NCI-H187 (cell line): ENCODE measurements at places on chromosomes 3 and 15.

- no peak for DNase-seq
These were observed 44.6 kb downstream of the ZBTB38 start for GRCh38 chr3:141412936-141413354.

DNA sequence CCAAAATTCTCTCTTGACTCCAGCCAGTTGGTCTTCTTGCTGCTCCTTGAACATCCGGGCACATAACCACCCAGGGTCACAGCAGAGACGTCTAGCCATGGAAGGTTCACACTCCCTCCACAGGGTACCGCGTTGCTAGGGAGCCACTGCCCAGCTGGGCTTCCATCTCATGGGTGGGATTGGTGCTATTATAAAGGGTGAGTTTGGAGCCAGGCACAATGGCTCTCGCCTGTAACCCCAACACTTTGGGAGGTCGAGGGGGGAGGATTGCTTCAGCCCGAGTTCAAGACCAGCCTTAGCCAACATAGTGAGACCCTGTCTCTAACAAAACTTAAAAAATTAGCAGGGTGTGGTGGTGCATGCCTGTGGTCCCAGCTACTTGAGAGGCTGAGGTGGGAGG, 17.5 kb upstream of the SKOR1 start:
- DNase-seq = no peak

DNA sequence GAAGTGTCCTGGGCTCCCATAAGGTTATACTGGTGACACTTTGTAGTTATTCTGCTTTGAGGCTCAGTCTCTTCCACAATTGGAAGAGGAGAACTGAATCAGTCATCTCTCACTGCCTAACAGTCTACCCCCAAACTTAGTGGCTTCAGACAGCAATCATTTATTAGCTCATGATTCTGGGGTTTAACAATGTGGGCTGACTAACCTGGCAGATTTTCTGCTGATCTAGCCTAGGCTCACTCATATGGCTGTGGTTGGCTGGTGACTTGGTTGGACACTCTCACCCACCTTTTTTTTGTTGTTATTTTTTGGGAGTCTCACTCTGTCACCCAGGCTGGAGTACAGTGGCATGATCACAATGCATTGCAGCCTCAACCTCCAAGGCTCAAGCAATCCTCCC, 7.1 kb downstream of the GPD1L start:
- no peak for DNase-seq

GRCh38 chr15:34721802-34722438, 32.9 kb downstream of the GJD2 start:
- DNase-seq = peak; percentile 7

GRCh38 chr3:24943961-24944360, 449.3 kb upstream of the THRB start:
- DNase-seq = no peak

GRCh38 chr3:188947401-188948280, 224.1 kb upstream of the TPRG1 start:
- DNase-seq = peak; percentile 91

- DNase-seq = no peak
These were observed 23.2 kb downstream of the ZNF148 start for GRCh38 chr3:125351814-125352456.
